Naive thymus-derived CD8-positive, alpha-beta T cell (primary cell): ENCODE measurements at places on chromosomes 7 and 10.

DNA sequence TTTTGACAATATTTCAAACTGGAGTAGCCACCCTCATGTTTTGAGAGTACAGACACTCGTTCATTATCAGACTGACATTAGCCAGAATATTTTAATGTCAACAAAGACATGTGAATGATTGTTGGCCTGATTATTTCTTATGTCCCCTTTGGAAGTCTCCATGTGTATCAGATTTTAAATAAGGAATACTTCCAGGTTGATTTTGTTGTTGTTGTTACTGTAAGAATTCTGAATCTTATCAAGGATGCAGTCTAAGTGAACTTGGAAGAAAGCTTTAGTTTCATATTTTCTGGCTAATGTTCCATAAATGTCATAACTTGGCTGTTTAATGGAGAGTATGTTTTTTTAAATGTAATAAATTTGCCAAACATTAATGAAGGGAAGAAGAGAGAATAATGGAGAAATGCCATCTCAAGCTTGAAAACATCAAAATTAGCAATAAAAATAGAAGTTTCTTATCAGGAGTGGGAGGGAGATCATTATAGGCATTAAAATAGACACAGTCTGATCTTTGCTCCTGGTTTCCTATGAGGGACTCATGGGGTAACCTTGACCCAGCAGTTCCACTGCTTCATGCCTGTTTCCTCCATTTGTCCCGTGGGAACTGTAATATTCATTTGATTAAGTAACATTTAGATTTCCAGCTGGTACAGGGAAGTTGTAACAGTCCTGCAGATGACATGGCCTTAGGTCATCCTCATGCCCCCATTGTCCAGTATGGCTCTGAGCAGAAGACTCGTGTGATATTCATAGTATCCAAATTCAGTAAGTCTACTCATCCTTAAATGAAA lies 122.4 kb upstream of the KIAA1217 start:
- no peak for DNase-seq

DNA sequence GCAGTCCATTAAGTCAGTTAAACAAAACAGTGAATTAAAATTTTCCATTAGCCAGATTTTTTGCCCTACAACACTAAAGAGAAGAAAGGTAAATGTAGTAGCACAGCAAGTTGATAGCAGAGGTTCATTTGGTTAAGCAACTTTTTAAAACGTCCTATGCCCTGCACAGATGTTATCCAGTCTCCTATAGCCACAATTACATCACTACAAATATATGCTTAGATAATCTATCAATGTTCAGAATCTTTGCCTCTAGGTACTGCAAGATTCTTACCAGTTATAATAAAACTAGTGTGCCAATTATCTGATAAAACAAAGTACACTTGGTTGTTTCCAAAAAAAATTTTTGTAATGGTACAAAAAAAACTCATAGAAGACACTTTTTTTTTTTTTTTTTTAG lies 175.5 kb upstream of the MYO3A start:
- DNase-seq: no peak

- no peak for DNase-seq
Measured at GRCh38 chr7:34190299-34190698, 285.0 kb downstream of the BMPER start.

GRCh38 chr7:19508124-19508523 lies 200.7 kb downstream of the POLR1F start:
- DNase-seq: no peak

DNA sequence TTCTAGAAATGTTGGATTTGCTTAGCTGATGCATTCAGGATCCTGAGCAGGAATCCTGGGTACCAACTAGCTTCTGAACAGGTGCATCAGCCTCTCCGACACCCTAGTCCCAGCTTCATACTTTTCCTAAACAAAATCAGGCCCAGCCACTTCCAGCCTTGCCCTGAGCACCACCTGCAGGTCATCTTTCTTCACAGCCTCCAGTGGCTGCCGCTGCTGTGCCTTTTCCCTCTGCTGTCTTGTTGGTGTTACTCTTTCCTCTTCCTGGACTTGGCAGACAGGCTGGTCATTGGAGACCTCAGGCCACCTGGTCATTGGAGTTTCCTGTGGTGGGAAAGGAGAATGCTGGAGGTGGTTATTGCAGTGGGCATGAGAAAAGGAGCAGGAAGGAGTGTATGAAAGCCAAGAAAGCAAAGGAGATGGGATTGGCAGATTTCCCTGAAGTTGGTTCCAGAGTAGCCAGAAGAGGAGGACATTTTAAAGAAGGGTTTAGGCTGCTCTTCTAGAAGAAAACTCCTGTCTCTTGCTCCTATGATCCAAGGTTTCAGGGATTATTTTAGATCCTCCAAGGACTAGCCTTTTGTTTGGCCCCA lies 48.2 kb upstream of the NFKB2 start:
- DNase-seq: no peak

- no peak for DNase-seq
Measured at GRCh38 chr10:7161484-7162250, 249.2 kb downstream of the SFMBT2 start.

DNA sequence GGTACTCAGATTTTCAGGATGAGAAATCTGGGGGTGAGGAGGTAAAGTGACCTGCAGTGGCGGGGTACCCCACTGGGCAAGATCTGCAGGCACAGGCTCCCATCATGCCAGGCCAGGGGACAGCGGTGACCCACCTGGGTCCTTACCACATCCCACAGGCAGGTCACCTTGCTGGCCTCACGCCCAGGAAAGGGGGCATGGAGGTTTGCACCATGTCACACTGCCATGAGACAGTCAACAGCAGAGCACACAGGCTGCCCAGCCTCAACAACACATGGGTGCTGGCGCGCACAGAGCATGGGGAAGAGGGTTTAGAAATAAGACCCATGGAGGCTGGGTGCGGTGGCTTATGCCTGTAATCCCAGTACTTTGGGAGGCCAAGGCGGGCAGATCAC lies 914 bp downstream of the PKD1L1 start:
- DNase-seq: no peak

DNA sequence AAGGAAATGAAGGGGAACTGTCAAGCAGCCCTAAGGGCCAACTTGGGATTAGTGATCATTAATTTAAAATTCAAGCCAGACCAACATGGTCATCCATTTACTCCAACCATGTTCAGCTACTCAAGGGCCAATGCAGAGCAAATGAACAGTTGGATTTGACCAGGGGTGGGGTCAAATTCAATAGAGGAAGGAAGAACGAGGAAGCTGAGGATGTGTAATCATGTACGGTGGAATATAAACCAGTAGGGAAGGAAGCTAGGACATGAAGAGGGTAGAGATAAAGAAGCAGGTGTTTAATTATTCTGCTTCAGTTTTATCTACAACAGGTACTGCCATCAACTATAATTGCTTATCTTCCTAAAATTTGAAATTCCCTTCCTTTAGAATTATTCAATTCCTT lies 81.6 kb downstream of the HIBADH start:
- no peak for DNase-seq

- DNase-seq: no peak
Measured at GRCh38 chr10:44511601-44512000, 126.7 kb upstream of the CXCL12 start.

DNA sequence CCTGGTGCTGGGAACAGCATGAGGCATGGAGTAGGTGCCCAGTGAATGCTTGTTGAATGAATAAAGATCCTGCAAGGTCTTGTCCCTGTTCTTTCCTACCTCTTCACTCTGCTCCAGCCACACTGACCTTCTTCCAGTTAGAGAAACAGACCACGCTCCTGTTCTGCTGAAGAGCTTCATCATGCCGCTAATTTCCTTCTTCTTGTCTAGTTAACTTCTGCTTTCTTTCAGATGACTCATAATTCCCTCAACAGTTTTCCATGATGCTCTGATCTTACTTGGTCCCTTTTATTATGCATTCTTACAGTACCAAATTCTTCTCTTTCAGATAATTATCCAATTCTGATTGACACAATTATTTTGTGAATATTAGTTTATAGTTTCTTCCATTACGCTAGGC lies 59.5 kb upstream of the C1QL3 start:
- no peak for DNase-seq

DNA sequence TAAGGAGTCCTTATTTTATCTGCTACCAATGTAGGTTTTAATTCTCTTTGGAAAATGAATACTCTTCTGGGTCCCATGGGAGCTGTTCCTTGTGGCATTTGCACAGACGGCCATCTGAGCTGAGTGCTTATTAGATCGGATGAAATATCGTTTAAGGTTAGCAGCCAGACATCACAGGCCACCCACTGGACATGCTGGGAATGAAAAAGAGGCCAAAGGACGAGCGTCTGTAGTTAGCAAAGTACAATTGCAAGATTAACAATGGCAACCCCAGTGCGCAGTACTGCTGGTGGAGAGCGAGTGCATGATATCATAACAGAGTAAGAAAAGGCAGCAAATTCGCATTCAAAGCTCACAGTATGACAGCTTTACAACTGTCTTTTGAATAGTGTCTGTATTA lies 28.3 kb upstream of the CREB5 start:
- DNase-seq: no peak
